ENCODE measurements at places on chromosomes 3 and 15. TPM values are rescaled to one million over a fixed set of nuclear protein-coding genes. Genes with fewer than 3 reads are reported as not detected.

ZIC4 gene
- polyA plus RNA-seq, result not detected

FOXL2NB gene
- not detected for polyA plus RNA-seq

CD276 gene
- polyA plus RNA-seq, result not detected

NOX5 gene
- not detected for polyA plus RNA-seq

VGLL3 gene
- polyA plus RNA-seq, result not detected

C3orf70 gene
- not detected for polyA plus RNA-seq

THPO gene
- not detected for polyA plus RNA-seq

CSPG4 gene
- not detected for polyA plus RNA-seq

HHLA2 gene
- polyA plus RNA-seq, result not detected

CCDC191 gene
- polyA plus RNA-seq, result 1.4 TPM

ITGA11 gene
- not detected for polyA plus RNA-seq
